ENCODE measurements at places on chromosomes 2 and 18.

GRCh38 chr2:77443076-77443475 is 79.1 kb downstream of the LRRTM4 start:
- DNase-seq, result no peak

GRCh38 chr2:211737282-211737681 is 801.3 kb downstream of the ERBB4 start:
- DNase-seq, result no peak

GRCh38 chr18:22346953-22347605 is 70.6 kb downstream of the CTAGE1 start:
- no peak for DNase-seq

- DNase-seq, result no peak
Measured at GRCh38 chr18:49064421-49064820, 113.7 kb upstream of the SMAD7 start.

GRCh38 chr18:36514778-36515177 is 217.3 kb downstream of the FHOD3 start:
- DNase-seq, result no peak
